Esophagus muscularis mucosa (tissue), 4 donors: ENCODE measurements at places on chromosomes 11 and 22.

- DNase-seq, result no peak
Observed at GRCh38 chr11:13480198-13480597, 15.6 kb downstream of the PTH start.

- DNase-seq, result no peak
Observed at GRCh38 chr11:1041936-1042608, 5.6 kb upstream of the MUC6 start.

- DNase-seq, result no peak
Observed at GRCh38 chr11:96215110-96215782, 127.7 kb downstream of the MAML2 start.

- no peak for DNase-seq
Observed at GRCh38 chr11:14148653-14149273, 186.2 kb downstream of the SPON1 start.

DNA sequence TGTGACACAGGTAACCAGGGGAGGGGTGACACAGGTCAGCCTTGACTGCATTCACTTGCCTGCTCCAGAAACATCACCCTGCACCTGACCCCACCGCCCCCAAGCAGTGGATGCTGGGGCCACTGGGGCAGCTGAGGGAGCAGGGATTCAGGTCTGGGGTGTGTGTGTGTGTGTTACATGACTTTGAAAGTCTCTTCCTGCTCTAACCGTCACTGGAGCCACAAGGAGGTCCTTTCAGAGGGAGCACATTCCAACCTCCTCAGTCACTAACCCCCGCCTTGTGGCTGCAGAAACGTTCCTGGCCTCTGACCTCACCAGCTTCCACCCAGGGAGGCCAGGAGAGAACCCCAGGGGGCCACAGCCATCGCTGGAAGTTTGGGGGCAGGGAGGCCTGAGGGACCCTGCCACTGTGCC is 2.9 kb upstream of the FOSL1 start:
- DNase-seq, result no peak

DNA sequence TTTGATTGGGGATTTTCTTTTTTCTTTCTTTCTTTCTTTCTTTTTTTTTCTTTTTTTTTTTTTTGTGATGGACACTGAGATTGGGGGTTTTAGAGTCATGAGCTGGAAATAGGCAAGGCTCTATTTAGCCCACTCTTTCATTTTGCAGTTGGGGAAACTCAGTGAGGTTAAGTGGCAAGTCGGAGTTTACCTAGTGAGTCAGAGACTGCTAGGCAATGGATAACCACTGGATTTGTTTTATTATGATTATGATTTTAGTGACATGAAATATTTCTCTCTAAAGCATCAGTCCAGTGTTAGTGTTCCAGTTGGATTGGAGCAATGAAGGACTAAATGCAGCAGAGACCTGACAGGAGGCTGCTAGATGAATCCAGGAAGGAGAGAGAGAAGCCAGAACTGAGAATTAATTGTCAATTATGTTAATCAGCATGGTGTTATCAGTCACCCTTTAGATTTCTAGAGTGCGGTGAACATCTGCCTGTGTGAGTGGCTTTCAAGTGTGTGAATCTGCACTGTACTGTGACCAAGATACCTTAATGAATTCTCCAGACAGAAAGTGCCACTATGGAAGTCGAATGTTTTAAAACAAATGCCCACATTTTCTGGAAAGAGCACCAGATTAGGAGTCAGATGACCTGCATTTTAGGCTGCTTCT is 10.9 kb downstream of the BMAL1 start:
- DNase-seq, result no peak

DNA sequence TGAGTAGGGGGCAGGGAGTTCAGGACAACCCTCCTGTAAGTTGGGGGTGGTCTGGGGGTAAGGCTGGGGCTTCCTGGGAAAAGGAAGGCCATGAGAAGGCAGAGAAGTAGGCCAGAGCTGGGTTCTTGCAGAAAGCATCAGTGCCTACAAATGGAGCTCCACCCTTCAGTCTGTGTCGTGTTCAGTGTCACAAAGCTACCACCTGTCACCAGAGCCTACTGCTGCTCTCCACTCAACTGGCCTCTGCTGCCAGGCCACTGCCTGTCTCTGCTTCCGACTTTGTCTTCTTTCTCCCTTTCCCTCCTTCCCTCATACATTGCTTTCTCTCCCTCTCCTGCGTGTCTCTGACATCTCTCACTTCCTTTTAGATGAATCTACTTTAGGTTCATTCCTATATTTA is 3.4 kb upstream of the WBP2NL start:
- no peak for DNase-seq

GRCh38 chr22:20434773-20435172 is 2.9 kb downstream of the SCARF2 start:
- no peak for DNase-seq

- DNase-seq, result no peak
Observed at GRCh38 chr22:38927033-38927781, 30.2 kb upstream of the APOBEC3A start.

DNA sequence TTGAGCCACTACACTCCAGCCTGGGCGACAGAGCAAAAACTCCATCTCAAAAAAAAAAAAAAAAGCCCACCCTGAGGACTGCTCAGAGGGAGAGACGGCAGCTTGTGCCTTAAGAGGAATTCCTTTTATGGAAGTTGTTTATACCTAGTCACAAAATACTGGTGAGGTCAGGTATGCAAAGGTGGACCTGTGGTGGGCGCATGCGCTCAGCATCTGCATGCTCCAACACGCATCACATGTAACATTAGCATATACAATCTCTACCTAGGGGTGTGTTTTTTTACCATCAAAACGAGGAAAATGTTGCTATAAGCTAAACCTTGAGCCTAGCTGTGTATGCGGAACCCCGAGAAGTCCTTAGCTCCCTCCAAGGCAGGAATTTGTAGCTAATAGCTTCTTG is 6.8 kb upstream of the SART1 start:
- no peak for DNase-seq
